DMS 273 treated with DMSO at 0.1 percent for 48 hours (cell line): ENCODE measurements at places on chromosomes 5 and 9.

- peak; percentile 10 for DNase-seq
Measured at GRCh38 chr5:79200573-79201183, 35.3 kb upstream of the JMY start.

- no peak for DNase-seq
Measured at GRCh38 chr5:75678155-75678554, 39.1 kb downstream of the POC5 start.

- no peak for DNase-seq
Measured at GRCh38 chr9:35743452-35743851, 5.6 kb downstream of the GBA2 start.

DNA sequence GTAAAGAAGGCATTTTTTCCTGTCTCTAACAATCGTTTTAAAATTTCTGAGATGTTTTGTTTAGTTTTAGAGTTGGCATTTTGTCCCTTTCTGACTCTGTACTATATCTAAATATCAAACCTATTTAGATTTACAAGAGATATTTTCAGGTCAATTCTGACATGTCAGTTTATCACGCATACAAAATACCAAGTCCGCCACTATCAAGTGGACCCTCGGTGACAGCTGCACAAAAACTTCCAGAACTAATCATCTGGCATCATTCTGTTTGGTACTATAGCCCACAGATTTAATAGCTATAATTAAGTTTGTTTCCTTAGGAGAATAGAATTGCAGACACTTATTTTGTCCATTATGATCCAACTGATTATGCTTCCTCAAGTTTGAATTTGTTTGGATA, 1278.2 kb downstream of the CDH12 start:
- no peak for DNase-seq

GRCh38 chr9:78918976-78919375, 622.1 kb downstream of the PSAT1 start:
- no peak for DNase-seq

DNA sequence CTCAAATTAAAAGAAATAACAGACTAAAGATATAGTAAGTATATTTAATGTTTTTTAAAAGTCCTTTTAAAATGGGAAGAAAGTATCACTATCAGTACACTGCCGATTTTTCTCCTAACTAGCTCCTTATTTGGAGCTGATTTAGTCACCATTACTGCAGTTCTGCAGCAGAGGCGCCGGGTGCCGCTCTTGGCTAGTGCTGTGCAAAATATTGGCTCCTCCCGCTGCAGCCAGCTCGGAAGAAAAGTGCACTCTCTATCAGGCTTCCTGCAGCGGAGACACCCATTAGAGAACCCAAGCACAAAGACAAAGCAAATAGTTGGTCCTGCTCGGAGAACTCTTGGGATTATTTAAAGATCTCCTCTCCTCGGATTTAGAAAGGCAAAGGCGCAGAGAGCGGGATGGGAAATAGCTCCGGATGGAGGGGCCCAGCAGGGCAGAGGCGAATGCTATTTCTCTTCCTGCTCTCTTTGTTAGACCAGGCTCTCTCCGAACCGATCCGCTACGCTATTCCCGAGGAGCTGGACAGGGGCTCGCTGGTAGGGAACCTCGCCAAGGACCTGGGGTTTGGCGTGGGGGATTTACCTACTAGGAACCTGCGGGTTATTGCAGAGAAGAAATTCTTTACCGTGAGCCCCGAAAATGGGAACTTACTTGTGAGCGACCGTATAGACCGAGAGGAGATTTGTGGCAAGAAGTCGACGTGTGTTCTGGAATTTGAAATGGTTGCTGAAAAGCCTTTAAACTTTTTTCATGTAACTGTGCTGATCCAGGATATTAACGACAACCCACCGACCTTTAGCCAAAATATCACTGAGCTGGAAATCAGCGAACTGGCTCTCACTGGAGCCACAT, at the start of gene PCDHGB3:
Gene PCDHGB3, plus strand, starts transcription at position 249 of the 855 bp plus-strand sequence. Its CDS starts 153 bp downstream, at position 402.
- DNase-seq, result no peak

GRCh38 chr5:134594797-134595457, 37.7 kb downstream of the SAR1B start:
- peak; percentile 46 for DNase-seq

DNA sequence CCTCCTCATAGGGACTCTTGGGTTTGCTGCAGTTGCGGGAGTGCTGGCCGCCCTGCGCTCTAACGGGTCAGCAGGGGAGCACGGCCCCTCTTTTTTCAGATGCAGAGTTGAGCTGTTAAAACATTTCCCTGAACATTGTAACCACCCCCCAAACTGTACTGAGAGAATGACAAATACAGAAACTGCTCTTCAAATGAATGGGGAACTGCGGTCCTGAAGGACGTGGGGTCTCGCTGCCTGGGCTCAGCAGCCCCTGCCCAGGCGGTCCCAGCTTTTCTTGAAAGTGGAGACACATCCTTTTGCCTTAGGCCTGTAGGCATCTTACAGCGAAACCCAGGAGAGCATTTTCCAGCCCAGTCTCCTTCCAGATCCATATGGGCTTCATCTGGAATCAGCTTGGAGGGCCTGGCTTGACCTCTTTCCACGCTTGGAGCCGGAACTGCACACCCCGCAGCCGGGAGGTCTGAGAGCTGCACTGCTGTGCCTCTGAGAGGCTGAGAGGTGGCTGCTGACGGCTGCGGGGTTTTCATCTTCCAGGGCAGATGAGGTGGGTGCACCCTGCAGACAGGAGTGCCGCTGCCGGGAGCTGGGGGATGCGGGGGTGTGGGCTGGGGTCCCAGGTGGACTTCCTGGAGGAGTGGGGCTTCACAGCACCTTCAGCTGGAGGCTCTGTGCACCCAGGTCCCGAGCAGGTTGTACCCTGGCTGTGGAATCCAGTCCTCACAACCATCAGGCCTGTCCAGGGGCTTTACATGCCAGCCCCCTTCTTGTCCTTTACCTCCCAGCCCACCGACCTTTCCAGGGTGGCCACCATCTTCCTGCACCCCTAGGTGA, 1.2 kb upstream of the AGPAT2 start:
- DNase-seq, result no peak

GRCh38 chr9:34559624-34560455, 29.7 kb downstream of the CNTFR start:
- DNase-seq, result no peak

DNA sequence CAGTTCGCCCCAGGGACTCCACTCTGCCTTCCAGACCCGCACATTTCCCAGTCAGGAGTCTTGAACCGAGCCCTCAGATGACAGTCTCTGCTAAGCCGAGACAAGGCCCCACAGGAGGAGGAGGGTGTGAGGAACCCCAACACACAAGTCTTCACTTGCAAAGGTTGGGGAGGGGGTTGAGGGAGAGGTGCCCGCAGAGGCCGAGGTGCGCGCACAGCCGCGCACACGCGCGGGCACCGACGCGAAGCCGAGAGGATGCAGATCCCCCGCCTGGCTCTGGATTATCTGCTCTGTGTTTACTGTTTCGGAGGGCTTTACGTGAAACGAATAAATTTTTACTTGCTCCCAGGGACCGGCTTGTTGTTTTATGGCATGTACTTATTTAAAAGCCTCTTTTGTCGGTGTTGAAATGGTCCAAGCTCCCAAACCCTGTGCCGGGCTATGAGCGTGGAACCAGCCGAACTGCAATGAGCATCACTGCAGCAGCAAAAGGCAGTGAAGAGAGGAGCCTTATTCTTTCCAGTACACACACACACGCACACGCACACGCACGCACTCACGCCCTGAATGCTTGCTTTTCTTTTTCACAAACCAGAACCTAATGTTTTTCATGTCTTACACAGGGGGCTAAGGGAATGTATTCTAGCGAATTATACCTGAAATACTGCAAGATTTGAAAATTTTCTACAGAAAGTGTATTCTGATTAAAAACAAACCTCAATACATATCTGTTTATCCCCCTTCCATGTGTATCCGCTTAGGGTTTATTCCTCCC, 297.7 kb downstream of the PARP8 start:
- no peak for DNase-seq

- no peak for DNase-seq
Measured at GRCh38 chr9:110334871-110335270, 2.8 kb downstream of the TXNDC8 start.

GRCh38 chr9:127140842-127141675, 18.6 kb upstream of the ANGPTL2 start:
- DNase-seq, result no peak

DNA sequence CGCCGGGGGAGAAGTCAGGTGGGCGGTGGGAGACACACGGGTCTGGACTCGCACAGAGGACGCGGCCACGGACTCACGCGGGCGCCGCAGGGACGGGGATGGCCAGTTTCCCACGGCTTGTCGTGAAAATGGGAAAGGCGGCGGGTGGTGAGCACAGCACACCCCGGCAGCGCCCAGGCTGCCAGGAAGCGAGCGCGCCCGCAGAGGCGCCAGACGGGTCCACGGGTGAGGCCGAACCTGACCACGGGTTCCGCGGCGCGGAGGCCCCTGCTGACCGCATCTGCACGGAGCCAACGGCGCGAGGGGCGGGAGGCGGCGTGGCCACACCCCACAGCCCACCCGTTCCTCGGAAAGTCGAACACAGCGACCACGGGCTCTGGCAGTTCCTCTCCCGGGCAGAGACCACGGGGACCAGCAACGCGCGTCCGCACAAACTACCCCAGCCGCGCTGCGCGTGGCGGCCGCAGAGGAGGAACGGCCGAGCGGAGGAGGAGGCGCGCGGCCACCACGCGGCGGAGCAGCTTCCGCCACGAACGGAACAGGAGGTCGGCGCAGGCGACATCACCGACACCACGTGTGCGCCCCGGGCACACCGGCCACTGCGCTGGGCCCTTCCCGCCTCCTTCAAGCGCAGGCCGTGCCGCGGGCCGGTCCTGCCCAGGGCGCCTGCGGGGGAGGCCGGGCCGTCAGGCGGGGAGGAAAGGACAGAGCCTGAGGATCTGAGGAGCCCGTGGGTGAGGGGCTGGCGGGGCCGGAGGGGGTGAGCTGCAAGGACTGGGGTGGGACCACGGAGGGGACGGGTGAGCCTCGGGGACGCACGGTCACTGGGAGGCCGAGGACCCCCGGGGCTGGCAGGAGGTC, 5.6 kb downstream of the EXD3 start:
- no peak for DNase-seq

DNA sequence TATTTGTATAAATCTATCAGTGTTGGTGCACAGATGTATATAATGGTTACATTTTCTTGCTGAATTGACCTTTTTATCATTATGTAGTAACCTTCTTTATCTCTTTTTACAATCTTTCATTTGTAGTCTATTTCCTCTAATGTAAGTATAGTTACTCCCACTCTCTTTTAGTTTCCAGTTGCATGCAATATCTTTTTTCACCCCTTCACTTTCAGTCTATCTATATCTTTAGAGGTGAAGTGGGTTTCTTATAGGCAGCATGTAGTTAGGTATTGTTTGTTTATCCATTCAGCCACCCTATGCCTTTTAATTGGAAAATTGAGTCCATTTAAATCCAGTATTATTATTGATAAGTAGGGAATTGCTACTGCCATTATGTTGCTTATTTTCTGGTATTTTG, 6.1 kb upstream of the EMB start:
- DNase-seq, result no peak

- no peak for DNase-seq
Measured at GRCh38 chr5:15009420-15009819, 137.8 kb upstream of the ANKH start.

- no peak for DNase-seq
Measured at GRCh38 chr5:20537911-20538703, 550.1 kb upstream of the CDH18 start.

DNA sequence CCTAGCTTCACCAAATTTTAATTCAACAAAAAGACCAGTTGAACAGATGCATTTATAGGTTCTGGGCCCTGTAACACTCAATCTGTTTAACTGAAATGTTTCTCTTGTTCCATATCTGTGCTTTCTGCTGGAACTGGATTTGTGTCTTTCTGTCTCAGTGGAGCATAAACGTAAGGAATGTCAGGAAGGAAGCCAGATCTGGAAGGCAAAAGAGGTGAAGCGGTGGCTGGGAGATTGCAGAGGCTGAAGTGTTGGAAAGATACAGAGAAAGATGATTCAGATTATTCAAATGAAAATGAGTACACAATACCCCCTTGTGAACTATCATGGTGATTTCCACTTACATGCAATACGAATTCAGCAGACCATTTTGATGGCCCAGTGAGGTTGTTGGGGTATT, 406.8 kb downstream of the BRINP1 start:
- no peak for DNase-seq
